Thyroid gland (tissue), 4 donors: ENCODE measurements at places on chromosomes 12 and 14.

GRCh38 chr14:101347893-101348777 is 213.2 kb upstream of the DIO3 start:
- no peak for DNase-seq

DNA sequence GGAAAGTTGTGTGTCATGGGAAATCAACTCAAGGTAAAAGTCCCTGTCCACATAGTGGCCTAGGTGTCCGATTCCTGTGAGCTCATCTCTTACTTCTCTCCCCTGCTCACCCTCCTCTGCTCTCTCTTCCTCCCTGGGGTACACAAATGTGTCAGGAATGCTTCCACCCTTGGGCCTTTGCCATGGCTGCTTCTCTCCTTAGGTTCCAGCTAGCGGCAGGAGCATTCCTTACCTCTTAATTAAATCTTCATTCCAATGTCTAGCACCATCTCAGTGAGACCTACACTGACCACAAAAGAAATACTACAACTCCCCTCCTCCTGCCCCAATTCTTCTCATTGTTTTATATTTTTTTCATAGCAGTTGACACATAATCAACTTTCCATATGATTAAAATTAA is 298.6 kb downstream of the PDZRN4 start:
- DNase-seq = no peak

DNA sequence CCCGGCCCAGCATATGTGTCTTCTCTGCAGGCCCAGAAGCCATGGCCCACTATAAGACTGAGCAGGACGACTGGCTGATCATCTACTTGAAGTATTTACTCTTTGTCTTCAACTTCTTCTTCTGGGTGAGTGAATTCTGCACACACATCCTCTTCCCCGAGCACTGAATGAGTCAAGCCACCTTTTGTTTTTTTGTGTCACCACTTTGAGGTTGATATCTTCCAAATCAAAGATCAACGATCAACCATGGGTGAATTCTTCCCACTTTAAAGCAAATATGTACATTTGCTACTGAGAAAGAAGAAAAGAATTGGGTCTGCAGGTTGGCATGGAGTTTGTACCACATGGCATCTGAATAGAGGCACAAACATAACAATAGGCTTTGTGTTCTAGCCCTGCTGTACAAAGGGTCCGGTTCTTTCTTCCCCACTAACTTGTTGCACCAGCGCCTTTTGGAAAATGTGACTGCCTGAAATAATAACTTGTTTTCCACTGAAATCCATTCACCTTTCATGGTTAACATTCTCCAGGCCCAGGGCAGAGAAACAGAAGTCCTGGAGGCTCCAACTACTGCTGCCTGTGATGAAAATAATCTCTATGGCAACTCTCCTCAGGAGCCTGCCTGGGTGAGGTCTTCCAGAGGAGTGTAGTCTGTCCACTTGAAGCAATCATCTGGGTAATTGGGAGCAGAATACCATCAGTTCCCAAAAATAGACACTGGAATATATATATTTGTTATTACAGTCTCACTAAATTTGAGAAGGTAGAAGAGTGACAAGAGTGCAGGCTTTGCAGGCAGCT is 27.6 kb downstream of the TSPAN11 start:
- no peak for DNase-seq

DNA sequence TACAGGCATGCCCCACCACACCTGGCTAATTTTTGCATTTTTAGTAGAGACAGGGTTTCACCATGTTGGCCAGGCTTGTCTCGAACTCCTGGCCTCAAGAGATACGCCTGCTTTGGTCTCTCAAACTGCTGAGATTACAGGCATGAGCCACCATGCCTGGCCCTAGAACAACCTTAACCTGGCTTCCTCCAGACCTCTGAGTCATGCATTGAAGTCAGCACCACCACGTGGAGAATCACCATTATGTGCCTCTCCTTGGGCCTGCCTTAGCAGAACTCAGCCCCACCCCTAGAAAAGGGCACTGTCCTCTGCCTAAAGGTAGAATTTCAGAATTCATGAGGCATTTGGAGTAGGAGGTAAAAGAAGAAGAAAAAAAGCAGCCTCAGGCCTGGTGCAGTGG is 49.0 kb downstream of the LIMA1 start:
- DNase-seq = no peak

GRCh38 chr12:86138770-86139169 is 117.4 kb downstream of the MGAT4C start:
- DNase-seq = no peak

DNA sequence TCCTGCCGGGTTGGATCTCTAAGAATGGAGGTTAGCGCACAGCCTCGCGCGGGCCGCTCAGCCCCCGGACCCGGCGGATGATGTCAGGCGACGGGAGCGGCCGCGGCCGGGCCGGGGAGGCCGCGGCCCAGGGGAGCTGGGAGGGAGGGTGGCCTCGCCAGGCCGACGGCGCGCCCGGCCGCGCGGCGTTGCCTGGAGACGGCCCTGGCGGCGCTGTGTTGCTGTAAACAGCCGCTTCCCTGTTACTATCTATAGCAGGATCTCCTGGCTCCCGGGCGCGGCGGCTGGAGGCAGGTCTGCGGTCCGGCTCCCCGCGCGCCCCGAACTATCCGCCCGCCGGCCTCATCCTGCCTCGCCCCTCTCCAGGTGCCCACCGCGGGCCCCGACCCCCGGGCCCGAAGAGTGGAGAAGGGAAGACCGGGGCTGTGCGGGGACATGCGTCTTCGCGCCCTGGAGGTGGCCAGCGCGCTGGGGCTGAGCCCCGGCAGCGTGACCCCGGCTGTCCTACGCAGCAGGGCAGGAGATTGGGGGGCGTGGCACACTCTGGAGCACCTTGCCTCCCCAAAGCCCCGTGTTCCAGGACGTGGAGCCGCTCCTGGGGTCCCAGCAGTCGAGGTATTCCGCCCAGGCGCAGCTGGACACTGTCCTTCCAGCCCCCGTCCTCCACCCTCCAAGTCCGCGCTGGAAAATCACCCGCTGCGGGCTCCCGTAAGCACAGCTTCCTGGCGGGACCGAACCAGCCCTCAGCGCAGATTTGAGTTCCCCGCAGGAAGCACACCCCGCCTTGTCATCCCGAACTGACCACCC is 1.4 kb upstream of the FOS start:
- DNase-seq = peak; percentile 89

- DNase-seq = no peak
These were observed 325.6 kb downstream of the NUAK1 start for GRCh38 chr12:105813201-105813600.

- no peak for DNase-seq
These were observed 16.4 kb downstream of the CD9 start for GRCh38 chr12:6216581-6216980.

DNA sequence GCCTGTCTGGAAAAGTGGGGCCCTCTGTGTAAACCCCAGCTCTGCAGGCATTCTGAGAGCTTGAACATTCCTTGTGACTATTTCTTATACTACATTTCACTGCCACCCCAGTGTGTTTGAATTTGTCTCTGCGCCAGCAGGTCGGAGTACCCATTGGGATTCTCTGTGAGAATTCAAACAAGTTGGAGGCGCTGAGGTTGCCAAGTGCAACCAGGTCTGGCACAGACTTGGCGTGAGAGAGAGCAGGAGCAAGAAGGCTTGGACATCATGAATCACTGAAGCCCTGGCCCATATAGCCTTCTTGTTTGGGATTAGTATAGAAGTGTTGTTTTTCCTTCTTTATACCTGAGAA is 33.0 kb upstream of the ATP2A2 start:
- DNase-seq = peak; percentile 65

GRCh38 chr12:103813949-103814348 is 27.1 kb downstream of the NT5DC3 start:
- no peak for DNase-seq

- DNase-seq = peak; percentile 84
These were observed 37.8 kb downstream of the PAH start for GRCh38 chr12:102879144-102879763.

- DNase-seq = peak; percentile 86
These were observed 13.0 kb upstream of the TRAF3 start for GRCh38 chr14:102764220-102764671.

GRCh38 chr12:12922191-12922616 is 29.8 kb downstream of the GPRC5D start:
- DNase-seq = no peak

- DNase-seq = no peak
These were observed 78.0 kb downstream of the ARL6IP4 start for GRCh38 chr12:123058481-123058880.
